Activated naive CD4-positive, alpha-beta T cell treated with Interleukin-2 at 50 U/mL for 16 hours (primary cell): ENCODE measurements at places on chromosomes 3 and 15.

- no peak for DNase-seq
These were observed 293.9 kb upstream of the RBMS3 start for GRCh38 chr3:28986922-28987321.

GRCh38 chr3:119663885-119664284, 3.5 kb upstream of the POPDC2 start:
- DNase-seq = no peak

DNA sequence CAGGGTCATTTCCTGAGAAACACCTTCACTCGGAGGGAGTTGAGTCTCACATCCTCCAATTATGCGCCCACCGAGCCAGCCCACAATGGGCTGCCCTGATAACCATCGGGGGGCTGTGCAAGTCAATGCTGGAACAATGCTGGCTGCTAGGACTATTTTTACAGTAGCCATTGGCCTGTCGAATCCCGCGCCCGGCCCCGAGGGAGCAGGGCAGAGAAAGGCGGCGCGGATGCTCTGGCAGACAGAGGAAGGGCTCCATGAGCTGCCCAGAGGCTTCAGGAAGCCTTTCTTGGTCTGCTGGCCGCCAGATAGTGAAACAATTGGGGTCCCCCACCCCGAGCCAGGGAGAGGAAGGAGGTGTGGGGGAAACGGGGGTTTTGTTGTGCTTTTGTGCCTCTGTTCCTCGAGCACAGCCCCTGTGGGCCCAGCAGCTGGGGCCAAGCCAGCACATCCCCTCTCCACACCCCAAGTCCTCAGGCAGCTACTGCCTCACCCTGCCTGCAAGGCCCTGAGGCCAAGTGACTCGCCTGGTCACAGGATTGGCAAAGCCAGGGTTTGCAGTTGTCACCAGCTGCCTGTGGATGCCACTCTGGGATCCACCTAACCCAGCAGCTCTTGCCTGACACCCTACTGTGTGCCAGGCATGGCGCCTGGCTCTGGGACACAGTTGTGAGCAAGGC, 39.0 kb downstream of the SLC6A6 start:
- no peak for DNase-seq

- DNase-seq = no peak
These were observed 173.5 kb downstream of the ABHD5 start for GRCh38 chr3:43863966-43864933.

DNA sequence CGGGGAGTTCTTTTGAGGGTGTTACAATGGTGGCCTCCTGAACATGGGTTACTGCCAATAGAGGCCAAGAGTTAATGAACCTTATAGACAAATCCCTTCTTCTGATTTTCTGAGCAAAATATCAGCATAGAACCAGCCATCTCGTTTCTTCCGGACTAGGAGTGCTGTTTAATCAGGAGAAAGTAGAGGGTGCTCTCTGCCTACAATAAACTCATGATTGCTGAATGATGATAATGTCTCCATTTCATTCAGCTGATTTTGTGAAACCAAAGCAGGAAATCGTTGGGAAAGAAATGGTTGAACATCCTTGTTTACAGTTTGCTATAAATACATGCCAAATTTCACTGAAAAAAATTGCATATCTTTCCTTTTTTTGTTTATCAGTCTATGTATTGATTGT, 142.8 kb upstream of the PLSCR5 start:
- no peak for DNase-seq

DNA sequence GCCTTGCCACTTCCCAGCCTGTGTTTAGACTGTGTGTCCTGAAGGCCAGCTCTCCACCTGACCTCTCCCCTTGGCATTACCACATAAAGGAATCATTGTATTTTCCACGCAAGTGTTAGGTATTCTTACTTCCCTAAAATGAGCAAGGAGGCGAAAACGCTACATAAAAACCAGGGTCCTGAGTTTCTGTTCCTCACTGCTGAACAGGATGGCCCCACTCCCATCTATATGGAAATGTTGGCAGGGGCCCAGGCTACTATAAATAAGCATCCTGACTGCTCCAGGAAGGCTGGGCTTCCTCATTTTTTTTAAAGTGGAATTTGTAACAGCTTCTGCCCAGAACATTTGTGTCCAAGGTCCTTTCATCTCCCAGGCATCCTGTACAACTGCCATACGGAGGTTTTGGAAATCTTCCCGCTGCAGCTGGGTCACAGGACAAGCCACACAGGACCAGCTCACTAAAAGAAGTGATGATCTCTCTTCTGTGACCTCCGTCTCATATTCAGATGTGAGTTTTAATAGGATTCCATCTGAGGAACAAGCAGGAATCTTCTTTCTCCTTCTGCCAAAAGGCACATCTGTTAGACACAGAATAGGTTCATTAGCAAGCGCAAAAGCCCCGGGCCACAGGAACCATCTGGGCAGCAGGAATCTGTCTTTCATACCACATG, 56.4 kb upstream of the LIMD1 start:
- no peak for DNase-seq

GRCh38 chr3:62724503-62724902, 150.7 kb downstream of the CADPS start:
- DNase-seq = no peak

- peak; percentile 53 for DNase-seq
These were observed 5.0 kb upstream of the CCR9 start for GRCh38 chr3:45881078-45882022.

- DNase-seq = no peak
These were observed 117.6 kb downstream of the SATB1 start for GRCh38 chr3:18307529-18307928.

- no peak for DNase-seq
These were observed 17.0 kb upstream of the STT3B start for GRCh38 chr3:31515486-31516284.

DNA sequence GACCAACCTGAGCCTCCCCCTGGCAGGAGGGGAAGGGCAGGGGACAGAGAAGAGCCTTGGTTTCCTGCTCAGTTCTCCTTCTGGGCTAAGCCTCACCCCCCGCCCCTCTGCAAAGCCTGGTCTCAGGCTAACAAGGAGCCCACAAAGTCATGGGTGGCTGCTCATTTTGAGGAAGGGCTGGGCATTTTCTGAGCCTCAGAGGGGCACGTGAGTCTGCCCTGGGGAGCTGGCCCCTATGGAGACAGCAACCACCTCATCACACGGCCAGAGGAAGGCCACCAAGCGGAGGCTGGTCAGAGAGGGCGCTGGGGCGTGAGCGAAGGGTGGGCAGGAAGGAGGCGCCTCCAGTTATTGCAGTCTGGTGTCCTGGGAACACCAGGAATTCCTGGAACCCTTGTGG, 18.7 kb downstream of the ABTB1 start:
- DNase-seq = no peak

DNA sequence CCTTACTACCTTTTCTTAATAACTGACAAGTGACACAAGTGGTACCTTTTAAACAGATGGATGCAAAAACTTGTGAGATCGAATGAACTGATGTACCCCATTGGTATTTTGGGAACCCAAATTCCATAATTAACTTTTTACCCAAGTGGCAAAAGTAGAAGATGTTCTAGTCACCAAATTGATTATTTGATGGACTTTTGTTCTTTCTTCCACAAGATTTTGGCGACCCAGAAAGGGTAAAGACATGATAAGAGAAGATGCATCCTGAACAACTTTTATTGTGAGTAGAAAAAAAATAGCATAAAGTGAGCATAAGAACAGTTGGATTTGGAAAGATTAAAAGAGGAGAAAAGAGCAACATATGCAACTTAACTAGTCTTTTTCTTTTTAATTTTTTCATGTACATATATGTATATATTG, 159.5 kb downstream of the TIGIT start:
- DNase-seq = no peak

DNA sequence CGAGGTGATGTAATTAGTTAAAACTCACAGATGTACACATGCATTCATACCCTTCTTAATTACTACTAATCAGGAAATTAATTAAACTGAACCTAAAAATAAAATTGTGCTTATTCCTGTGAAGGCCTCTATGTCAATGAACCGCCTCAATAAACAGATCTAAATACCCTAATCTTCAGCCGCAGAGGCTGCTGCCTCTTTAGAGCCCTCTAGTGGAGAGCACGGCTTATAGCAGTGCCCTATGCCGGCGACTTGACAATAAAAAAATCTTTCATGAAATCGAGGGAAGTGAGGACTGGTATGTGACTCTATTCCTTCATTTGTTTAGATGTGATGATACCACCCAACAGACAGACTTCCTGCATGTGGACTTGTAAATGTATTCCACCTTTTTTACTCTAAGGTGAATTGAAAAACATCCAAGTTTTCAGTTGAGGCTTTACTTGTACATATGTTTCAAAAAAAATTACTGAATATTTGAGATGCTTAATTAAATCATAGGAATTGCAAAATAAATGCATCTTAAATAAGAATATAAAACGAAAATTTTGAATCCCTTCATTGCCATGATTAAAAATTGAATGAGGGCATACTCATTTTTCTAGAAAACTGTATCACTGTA, 8.3 kb upstream of the EPHA3 start:
- DNase-seq = peak; percentile 31

- no peak for DNase-seq
These were observed 12.8 kb upstream of the CSRNP1 start for GRCh38 chr3:39166134-39166710.
